Substantia nigra (tissue), 51 donors: ENCODE measurements at places on chromosomes 1 and 21.

- no peak for DNase-seq
These were observed 20.9 kb downstream of the SLAMF1 start for GRCh38 chr1:160625725-160626498.

GRCh38 chr1:37001703-37002102, 32.6 kb downstream of the GRIK3 start:
- DNase-seq = no peak

DNA sequence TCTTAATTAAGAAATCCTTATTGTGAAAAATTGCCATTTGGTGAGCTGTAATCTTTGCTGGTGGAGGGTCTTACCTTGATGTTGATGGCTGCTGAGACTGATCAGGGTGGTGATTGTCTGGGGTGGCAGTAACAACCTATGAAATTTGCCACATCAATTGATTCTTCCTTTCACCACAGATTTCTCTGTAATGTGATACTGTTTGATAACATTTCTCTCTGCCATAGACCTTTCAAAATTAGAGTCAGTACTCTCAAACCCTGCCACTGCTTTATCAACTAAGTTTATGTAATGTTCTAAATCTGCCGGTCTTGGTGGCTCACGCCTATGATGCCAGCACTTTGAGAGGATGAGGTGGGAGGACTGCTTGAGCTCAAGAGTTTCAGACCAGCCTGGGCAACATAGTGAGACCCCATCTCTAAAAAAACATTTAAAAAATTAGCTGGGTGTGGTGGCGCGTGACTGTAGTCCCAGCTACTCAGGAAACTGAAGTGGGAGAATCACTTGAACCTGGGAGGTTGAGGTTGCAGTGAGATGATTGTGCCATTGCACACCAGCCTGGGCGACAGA, 5.0 kb downstream of the KPNA6 start:
- no peak for DNase-seq

- no peak for DNase-seq
These were observed 1.5 kb downstream of the EDEM3 start for GRCh38 chr1:184753117-184753516.
